ENCODE measurements at places on chromosomes 4 and X.

DNA sequence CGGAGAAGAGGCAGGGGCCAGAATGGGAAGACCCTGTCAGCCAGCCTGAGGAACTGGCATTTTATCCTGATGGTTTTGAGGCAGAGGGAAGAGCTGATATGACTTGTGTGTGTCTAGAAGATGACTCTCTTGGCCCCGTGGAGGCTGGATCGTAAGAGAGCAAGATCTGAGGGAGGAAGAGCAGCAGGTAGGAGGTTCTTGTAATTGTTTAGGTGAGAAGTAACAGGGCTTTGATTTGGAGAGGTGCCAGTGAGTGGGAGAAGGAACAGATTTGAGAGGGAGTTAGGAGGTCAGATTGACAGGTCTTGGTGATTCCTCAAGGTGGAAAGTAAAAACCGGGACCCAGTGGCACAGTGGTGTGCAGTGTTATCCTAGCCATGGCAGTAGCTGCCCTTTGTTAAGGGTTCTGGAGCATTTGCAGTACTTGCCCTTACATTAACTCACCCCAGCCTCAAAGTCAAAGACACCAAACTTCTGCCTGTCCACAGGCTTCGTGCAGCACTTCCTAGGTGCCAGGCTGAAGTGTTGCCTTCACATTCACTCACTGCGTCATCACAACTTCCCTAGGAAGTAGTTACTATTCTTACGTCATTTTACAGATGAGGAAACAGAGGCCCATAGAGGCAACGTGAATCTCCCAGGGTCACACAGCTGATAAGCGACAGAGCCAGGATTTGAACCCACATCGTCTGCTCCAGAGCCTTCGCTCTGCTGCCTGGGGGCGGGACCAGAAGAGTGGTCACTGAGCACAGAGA, 23.7 kb downstream of the RTL5 start:
- no peak for DNase-seq

DNA sequence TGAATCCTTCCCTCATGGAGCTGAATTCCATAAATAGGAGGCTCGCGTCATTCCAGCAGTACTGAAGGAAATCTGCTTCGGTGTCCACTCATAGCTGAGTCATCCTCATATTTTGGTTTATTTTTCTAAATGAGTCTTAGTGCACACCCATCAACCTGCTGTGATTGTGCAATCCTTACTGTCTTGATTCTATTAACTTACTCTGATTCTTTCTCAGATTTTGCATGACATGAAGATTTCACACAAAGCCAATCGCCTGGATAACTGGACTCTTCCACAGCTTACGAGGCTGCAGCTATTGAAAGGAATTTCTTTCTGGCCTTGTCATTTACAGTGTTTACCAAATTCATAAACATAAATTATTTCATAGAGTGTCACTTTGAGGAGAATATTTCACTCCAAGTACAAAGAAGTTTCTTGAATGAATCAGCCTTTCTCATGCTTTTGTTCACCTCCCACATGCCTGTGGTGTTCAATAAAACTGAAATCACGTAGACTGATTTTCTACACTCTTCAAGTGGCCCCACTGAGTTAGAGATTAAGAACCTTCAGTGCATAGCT, 207.6 kb upstream of the SLITRK2 start:
- DNase-seq, result no peak

- no peak for DNase-seq
These were observed 60.4 kb upstream of the TMEM33 start for GRCh38 chr4:41874873-41875272.

GRCh38 chr4:24470666-24471485, 113.5 kb downstream of the DHX15 start:
- DNase-seq, result peak; percentile 24

DNA sequence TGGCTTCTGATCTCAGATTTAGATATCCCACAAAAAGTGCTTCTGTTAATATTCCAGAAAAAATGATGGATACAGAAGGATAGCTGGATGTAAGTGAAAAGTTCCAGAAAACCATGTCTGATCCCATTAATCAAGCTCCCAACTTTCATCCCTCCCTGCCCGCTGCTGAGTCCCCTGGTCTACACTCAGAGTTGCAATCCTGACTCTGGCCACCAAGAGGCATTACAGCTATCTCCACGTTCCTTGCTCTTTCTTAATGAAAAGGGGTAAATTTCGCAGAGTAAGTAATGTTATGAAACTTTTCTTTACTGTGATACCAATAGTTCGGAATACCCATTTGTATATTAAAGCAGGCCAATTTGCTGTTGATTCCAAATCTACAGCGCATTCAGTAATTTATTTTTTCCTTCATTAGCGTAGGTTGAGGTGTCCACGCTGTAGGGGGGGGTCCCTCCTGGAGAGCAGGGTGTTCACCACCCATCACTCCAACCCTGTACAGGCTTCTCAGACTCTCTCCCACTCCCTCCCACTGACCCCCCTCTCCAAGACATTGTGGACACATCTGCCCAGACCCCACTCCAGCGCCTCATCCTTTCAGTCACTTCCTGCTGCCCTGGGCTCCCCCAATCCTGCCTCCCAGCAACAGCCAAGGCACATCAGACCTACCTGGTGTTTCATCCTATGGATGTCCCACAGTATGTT, 55.1 kb downstream of the RAB40A start:
- peak; percentile 20 for DNase-seq

DNA sequence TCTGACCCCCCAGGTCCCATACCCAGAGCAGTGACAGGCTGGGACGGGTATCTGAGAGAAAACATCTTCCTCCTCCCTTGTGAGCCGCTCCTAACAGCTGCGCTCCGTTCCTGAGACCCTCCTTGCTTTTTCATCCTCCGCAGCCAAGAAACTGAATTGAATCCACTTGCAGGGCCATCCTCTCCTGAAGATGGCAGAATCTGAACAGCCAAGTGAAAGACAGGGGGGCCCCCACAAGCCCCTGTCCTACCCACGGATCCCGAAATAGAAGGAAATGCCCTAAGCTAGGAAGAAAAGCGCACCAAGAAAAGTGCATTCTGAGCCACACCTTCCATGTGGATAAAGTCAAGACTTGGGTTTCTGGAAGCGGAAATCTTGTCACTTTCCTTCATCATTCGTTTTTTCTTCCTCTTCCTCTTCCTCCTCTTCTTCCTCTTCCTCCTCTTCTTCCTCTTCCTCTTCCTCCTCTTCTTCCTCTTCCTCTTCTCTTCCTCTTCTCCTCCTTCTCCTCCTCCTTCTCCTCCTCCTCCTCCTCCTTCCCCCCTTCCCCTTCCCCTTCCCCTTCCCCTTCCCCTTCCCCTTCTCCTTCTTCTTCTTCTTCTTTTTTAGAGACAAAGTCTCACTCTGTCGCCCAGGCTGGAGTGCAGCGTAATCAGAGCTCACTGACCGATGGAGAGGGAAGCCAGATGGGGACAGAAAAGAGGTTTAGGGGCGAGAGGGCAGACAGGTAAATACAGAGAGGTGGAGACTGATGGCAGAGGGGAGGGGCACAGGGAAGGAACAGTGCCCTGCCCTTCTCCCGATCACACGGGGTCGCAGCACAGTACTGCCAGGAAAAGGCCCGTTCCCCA, 86.0 kb upstream of the WWC2 start:
- DNase-seq, result no peak

DNA sequence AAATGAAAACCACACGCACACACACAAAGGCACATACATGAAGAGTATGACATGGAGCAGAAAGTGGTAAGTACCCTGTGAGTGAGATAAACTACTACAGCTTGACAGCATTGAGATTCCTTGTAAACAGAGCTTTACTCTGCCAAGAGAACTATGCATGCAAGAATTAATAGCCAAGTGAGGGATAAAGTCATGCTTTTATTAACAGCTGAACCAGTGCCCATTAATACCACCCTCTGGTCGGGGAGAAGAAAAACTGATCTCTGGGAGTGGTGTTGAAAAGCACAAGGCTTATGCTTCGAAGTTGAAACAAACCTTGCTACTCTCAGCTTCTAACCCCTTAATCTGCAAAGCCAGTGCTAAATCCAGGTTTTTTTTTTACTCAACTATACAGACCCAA, 95.9 kb upstream of the C1QTNF7 start:
- no peak for DNase-seq

DNA sequence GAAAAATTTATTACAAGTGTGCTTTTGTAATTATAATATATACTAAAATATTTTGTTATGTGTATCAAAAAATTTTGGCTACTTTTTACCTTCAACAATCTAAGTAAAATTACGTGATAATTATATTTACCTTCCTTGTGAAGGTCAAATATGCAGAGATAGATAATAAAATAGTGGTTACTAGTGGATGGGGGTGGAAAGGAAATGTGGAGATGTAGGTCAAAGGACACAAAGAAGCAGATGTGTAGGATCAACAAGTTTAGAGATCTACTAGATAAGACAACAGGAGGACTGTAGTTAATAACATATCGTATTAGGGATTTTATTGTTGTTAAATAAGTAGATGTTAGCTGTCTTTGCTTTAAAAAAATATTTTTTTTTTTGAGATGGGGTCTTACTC, 21.3 kb downstream of the HERC5 start:
- DNase-seq, result no peak

GRCh38 chrX:9464435-9465371, at the start of gene TBL1X:
Gene TBL1X (plus strand): TSS chrX:9465058. CDS start chrX:9653587, 188,529 bp downstream.
- DNase-seq, result peak; percentile 66

GRCh38 chrX:123267220-123267619, 83.1 kb downstream of the GRIA3 start:
- DNase-seq, result no peak

DNA sequence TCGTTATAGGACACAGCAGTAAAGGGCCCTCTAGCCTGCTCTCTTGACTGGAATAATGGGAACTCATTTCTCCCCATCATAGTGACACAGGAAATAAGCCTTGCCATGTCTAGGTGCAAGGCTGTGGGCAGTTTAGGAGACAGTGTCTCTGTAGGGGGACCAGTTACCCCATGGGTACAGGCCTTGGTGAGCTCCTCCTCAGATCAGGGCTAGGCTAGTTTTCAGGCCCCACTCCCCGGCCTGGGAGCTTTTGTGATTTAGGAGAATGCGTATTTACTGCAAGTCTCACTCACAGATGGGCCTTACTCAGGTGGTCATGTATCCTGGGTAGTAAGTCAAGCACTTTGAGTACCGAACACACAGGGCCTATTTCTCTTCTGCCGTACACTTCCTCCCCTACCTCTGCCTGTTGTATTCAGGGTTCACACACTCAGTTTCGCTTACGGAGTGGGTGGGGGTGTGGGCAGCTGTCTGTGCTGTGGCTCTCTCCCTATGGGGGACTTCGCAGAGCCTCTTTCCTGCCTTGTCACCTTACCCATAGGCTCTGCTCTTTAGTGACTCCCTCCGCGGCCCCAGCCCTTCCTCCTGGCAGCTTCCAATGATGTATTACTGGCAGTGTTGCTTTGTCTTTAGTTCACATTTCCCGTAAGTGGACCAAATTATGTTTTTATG, 34.2 kb downstream of the FAM193A start:
- DNase-seq, result peak; percentile 68

GRCh38 chr4:149493492-149493891, 322.2 kb downstream of the IQCM start:
- no peak for DNase-seq

- no peak for DNase-seq
These were observed 84.3 kb upstream of the WDR1 start for GRCh38 chr4:10200869-10201268.

DNA sequence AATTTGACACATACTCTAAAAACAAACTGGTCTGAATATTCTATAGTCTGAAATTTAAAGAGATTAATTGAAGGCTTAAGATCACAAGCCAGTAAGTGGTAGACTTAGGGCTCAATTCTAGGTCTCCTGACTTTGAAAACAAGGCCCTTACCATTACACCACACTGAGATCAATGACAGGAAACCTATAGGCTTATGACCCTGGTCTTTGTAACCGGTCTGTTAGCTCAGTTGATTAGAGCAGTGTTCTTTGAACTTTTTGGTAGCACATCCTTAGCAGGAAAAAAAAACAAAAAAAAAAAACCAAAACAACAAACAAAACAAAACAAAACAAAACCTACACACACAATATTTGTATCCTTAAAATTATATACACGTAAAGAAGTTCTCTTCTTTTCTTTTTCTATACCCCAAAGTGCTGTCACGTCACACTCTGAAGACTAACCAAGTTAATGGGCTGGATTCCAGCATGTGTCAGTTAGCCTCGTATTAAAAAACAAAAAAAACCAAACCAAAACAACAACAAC, 55.4 kb downstream of the RPS6KA3 start:
- no peak for DNase-seq

DNA sequence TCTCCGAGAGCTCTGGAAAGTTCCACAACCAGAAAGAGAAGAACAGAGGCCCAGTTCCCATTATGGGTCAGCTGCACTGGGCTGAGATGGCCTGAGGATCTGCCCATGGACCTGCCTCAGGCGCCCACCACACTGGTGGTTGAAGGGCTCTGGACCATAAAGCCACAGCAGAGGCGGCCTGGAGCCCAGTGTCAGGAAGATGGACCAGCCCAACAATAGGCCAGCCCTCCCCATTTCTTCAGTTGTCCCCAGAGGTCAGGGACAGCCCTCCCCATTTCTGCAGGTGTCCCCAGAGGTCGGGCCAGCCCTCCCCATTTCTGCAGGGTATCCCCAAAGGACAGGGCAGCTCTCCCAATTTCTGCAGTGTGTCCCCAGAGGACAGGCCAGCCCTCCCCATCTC, 37.2 kb upstream of the C4orf50 start:
- no peak for DNase-seq

DNA sequence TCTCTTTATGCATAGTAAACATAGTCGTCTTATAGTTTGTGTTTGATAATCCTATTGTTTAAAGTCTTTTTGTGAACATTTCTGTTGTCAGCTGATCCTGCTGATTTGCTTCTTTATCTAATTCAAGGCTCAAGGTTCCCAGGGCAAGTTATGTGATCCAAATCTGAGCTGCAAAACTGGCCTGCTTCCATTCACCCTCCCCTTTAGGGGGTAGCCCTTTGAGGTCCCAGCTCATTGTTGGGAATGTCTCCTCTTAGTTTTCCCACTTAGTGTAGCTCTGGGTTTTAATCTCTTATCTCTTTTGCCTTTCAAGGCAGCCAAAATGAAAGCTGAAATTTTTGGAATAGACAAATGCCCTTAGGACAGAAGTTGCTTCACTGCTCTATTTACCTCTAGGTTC, 40.2 kb upstream of the MAGED1 start:
- DNase-seq, result no peak

DNA sequence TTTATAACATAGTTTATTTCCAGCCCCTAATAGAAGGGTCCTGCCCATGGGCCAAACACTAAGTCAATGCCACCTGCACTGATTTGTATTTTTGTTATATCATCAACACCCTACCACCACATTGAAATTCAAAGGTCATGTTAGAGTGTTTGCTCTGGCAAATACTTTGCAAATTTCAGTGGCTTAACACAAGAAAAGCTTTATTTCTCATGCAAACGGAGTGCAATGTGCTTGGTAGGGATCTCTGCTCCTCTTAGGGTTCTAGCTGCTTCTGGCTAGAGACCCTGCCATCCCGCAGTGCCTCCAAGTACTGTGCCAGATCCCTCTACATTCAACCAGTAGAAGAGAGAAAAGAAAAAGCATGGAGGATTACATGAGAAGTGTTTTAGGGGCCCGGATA, 230.8 kb upstream of the TET2 start:
- no peak for DNase-seq

GRCh38 chrX:47390780-47391179, 20.4 kb downstream of the ZNF157 start:
- DNase-seq, result no peak

GRCh38 chr4:107531927-107532326, 188.1 kb downstream of the PAPSS1 start:
- DNase-seq, result no peak

Measured in activated naive CD8-positive, alpha-beta T cell treated with anti-CD3 and anti-CD28 coated beads, Interleukin-2, amount 50 U/mL, for 24 hours (primary cell).